Urinary bladder (tissue), 4 donors: ENCODE measurements at places on chromosomes 5 and 9. TPM values are rescaled to one million over a fixed set of nuclear protein-coding genes. Genes with fewer than 3 reads are reported as not detected.

- DNase-seq, result no peak
Observed at GRCh38 chr5:149069711-149070110, 6.8 kb upstream of the SH3TC2 start.

DNA sequence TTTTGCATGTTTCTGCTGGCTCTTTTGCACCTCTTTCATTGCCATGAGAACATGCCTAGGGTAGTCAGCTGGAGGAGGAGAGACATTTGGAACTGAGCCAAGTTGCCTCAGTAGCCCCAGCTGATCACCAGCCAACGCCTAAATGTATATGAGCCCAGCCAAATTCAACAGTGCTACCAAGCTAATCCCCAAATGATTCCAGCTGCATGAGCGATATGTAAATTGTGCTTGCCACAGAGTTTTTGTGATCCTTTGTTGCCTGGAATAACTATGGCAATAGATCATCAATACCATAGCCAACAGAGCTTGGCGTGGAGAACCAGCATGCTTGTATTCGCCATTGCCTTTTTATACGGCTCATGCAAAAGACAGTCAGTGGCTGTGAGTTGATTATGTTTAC lies 110.5 kb downstream of the PRDM6 start:
- DNase-seq, result no peak

DNA sequence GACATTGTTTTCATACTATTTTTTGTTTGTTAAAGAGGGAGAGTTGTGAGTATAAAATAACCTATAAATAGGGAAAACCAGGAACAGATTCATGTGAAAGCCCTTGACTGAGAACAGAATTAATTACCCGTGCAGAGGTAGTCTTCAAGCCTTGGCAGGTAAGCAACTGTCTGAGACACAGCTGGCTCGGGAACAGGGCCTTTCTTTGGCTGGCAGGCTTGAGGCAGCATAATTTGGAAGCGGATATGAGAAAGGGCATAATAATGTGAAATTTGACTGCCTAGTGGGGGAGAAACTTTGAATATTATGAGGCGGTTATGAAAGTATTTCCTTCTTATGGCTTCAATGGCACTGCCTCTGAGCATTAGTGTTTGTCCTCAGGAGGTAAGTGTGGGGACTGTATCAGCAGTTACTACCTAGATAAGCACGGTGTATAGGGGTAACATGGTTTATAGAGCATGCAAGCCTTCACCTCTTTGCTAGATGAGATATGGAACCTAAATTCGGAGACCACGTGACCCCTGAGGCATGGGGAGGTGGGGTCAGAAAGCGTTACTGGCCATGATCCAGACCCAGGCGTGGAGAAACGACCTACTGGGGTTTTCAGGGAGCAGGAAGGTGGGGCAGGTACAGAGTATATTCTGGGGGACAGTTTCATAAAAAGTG lies 210.2 kb upstream of the GAS1 start:
- DNase-seq, result no peak

DNA sequence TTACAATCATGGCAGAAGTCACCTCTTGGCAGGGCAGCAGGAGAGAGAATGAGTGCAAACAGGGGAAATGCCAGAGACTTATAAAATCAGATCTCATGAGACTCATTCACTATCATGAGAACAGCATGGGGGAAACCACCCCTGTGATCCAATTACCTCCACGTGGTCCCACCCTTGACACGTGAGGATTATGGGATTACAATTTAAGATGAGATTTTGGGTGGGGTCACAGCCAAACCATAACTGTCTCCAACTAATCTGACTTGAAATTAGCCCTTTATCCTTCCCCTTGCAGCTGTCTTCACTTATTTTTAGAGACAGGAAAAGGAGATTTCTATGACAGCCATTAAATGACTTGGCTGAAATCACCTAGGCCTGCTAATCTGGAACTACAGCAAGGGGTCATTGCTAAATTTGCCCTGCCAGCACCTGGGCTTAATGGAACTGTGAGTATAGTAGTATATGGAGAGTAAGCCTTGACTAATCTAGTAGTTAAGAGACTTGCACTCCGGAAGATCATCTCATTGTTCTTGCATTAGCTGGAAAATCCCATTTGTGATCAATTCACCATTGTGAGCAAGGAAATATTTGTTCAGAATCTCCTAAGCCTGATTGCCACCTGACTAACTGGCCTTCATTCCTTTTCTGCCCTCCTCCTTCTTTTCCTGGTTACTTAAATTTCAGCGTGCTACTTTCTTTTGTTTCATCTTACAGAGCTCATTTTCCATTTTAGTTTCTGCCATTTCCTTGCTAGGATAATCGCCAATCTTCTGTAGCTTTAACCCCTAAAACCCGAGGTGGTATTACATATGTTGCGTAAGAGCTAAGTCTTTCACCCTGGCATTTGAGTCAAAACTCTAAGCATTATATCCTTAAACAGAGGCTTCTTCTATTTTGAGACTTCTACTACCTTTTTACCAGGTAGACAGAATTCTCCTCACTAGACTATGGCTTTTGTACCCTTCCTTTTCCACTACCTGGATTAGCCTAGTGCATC lies 65.3 kb upstream of the RUSC2 start:
- no peak for DNase-seq

DNA sequence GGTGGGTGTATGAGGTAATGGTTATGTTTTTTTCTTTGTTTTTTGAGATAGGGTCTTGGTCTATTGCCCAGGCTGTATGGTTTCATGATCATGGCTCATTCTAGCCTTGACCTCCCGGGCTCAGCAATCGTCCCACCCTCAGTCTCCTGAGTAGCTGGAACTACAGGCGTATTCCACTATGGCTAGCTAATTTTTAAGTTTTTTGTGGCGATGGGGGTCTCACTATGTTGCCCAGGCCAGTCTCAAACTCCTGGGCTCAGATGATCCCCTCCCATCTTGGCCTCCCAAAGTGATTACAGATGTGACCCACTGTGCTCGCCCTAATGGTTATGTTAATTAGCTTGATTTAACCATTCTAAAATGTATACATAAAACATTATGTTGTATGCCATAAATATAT lies 5.6 kb downstream of the CNTLN start:
- DNase-seq, result no peak

DNA sequence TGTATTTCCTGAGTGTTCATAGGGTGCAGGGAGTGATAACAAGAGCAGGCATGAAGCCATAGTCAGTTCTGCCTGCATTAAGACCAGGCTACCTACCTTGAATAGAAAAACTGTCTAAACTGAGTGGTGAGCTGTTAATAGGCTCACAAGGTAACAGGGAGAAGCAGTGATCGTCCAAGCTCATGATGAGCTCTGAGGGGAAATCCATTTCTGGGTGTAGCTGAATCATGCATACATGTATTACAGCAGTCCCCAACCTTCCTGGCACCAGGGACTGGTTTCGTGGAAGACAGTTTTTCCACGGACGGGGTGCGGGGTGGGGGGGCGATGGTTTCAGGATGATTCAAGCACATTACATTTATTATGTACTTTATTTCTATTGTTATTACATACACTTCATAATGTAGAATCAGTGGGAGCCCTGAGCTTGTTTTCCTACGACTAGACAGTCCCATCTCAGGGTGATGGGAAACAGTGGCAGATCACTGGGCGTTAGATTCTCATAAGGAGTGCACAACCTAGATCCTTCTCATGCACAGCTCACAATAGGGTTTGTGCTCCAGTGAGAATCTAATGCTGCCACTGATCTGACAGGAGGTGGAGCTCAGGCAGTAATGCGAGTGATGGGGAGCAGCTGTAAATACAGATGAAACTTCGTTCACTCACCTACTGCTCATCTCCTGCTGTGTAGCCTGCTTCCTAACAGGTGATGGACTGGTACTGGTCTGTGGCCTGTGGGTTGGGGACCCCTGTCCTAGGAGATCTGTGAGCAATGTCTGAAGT lies 100.0 kb upstream of the IL6ST start:
- no peak for DNase-seq

- no peak for DNase-seq
Observed at GRCh38 chr9:34712140-34712539, 2.2 kb upstream of the CCL21 start.

DNA sequence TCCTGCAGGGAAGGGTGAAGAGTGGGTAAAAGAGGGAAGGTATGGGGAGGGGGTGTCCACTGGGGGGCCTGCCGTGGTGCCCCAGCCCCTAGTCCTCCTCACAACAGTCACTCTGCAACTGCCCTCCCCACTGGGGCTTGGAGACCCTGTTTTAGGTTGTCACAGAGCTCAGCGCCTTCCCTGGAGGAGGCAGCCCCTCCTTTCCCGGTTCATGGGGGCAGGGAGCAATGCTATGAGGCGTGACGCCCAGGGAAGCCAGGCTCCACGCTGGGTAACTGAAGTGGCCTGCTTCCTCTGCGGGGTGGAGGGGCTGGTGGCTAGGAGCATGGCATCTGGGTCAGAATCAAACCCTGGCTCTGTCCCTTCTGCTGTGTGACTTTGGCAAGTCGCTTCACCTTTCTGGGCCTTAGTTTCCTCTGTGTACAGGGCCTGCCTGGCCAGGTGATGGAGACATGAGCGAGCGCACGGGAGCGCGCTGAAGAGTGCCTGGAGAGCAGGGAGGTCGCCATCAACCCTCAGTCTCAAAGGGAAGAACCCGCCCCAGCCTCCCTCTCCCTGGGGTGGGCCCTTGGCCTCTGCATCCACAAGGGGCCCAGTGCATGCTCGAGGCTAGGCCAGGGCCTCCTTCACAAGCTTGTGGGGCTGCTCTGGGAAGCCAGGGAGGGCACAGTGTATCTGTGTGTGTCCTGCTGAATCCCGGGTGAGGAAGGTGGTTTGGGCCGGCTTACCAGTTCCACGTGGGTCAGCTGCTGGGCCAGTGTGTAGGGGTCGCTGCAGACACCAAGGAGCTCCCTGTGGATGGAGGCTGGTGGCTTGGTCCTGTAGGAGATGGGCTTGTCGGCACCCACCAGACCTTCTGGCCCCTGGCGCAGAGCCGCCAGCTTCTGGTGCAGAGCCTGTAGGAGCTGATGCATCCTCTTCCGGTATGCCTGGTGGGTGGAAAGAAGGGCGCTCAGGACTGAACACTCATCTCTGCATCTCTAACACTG lies 56.4 kb upstream of the RNF130 start:
- DNase-seq, result no peak

DNA sequence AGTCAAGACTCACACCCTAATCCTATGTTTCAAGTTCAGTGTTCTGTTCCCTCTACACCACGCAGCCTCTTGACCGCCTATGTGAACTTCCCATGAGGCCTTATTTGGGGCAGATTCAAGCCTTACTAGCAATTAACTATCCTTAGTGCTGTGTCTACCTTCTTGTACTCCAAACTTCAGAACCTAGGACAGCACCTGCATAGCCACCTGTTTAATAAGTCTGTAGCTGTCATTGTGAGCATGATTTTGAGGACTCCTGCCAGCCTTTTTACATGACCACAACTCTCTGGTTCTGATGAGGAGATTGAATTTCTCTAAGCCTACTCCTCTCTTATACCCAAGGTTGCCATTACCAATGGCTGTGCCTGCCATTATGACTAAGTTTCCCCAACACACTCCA lies 50.8 kb upstream of the PCSK1 start:
- no peak for DNase-seq

GRCh38 chr5:167049043-167049663 lies 1242.3 kb upstream of the WWC1 start:
- DNase-seq, result no peak

DNA sequence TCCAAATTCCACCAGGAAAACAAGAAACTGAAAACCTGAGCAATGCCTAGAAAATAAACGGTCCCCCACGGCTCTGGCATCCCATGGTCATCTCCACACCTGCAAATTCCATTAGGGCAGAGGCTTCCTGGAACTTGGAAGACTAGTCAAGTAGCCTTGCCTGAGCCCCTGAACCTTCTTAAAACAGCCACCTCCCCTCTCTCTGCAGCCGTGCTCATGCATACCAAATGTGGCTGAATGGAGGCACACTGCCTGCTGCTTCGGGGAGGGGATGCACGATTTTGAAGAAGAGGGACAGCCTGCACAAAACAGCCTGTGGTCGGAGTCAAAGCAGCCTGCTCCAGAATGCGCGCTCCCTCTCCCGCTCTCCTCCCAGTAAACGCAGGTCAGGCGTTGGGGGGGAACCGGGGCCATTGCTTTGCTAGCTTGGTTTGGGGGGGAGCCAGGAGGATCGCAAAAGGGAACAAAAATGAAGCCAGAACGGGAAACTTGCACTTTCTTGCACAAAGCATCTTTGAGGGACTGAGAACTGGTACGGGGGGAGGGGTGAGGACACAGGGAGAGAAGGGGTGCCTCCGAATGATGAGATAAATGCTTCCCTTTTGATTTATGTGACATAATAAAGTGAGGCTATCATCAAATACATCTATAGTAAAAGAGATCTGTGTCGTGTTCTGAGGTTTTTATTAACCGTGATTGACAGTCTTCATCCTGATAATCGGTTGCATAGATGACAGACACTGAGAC lies at the start of gene TRPM3:
TRPM3 (minus strand) TSS at position 347 of the 747 bp plus-strand sequence; CDS start at position 80, 267 bp downstream.
- DNase-seq, result no peak

DNA sequence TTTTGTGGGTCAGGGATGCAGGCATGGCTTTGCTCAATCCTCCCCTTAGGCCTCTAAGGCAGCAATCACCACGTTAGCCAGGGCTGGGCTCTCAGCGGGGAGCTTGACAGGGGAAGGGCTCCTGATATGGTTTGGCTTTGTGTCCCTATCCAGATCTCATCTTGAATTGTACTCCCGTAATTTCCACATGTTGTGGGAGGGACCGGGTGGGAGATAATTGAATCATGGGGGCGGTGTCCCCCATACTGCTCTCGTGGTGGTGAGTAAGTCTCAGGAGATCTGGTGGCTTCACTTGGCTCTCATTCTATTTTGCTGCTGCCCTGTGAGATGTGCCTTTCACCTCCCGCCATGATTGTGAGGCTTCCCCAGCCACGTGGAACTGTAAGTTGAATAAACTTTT lies 11.5 kb upstream of the IRX4 start:
- DNase-seq, result no peak

DNA sequence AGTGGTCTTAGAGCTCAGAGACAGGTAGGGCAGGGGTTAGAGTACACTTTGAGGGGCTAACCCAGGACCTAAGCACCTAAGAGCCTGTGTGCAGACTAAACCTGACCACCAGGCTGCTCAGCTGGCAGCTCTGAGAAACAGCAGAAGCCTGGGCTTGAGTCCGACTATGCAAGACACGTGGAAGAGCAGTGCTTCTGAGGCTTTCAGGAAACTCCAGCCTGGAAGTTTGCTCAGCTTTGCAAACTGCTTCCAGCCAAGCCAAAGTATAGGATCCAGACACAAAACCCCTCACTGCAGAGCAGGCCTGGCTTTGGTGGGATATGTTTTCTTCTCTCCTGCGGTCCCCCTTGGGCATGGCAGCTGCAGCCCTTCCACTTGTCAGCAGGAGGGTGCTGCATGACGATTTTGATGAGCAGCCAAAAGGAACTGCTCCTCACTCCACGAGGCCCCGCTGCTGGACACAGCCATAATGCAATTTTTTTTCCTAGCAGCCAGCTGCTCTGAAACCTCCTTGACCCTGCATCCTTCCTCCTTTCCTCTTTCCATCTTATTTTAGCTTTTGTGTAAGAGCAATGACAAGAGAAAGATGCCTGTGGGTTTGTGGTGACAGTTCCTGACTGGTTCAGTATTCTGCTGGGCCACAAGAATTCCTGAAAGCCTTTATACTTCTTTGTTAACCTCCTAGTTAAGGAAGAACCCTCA lies 123.1 kb downstream of the LIFR start:
- DNase-seq, result peak; percentile 62

- DNase-seq, result no peak
Observed at GRCh38 chr5:1666221-1666620, 133.4 kb downstream of the MRPL36 start.

Gene IRX2
- total RNA-seq, result 0.58 TPM

Gene PNPLA7
- total RNA-seq, result 1.1 TPM

Gene SPEF2
- total RNA-seq, result 30.0 TPM

Gene DMGDH
- total RNA-seq, result 3.1 TPM

Gene PLK2
- 212 TPM for total RNA-seq

Gene ACOT12
- total RNA-seq, result 0.21 TPM
